ENCODE measurements at places on chromosomes 11 and 22. TPM values are rescaled to one million over a fixed set of nuclear protein-coding genes. Genes with fewer than 3 reads are reported as not detected.

Gene LGR4
- 0.05 TPM for total RNA-seq

Gene UBQLN3
- not detected for total RNA-seq

Gene NAV2
- total RNA-seq = 0.27 TPM

Gene P2RY6
- 1.8 TPM for total RNA-seq

Gene PDXP
- 27.4 TPM for total RNA-seq

GRCh38 chr11:14422052-14422813 is 63.2 kb upstream of the RRAS2 start:
- H3K27ac ChIP-seq = no peak overlapping the region
- no peak for DNase-seq
- no peaks in the 10 kb centered on the region for H3K36me3 ChIP-seq
- H3K4me1 ChIP-seq = no peaks in the 10 kb centered on the region

- peaks cover 28% of the 10 kb centered on the region for H3K4me1 ChIP-seq
- DNase-seq = no peak
- H3K4me3 ChIP-seq = no peak overlapping the region
- no peaks in the 10 kb centered on the region for H3K36me3 ChIP-seq
Measured at GRCh38 chr11:67644472-67645418, 5.2 kb upstream of the TBX10 start.

DNA sequence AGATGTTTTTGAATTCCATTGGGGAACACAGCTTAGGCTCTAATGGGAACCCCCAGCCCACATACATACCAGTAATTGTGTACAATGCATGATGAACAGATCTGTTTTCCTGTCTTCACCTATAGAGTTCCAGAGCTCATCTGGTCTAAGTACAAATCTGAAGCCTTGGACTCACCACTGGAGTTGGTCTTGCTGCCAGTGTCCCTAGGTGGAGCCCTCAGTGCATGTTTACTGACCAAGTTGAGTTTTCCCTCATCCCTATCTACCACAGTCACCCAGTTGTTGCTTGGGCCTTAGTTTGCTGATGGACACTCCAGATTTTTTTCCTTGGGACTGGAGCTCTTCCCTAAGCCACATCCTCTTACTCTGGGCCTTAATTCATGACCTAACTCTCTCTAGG is 159.2 kb upstream of the DDI1 start:
- no peak overlapping the region for H3K27ac ChIP-seq
- H3K27me3 ChIP-seq = no peaks in the 10 kb centered on the region
- DNase-seq = no peak

- no peak for DNase-seq
- H3K4me1 ChIP-seq = peaks cover 5% of the 10 kb centered on the region
- no peaks in the 10 kb centered on the region for H3K36me3 ChIP-seq
- no peak overlapping the region for H3K27ac ChIP-seq
- no peak overlapping the region for H3K4me3 ChIP-seq
Measured at GRCh38 chr11:62860835-62861563, 19.7 kb upstream of the SLC3A2 start.

GRCh38 chr11:1784761-1785650 is 21.3 kb upstream of the CTSD start:
- no peaks in the 10 kb centered on the region for H3K36me3 ChIP-seq
- no peak overlapping the region for H3K27ac ChIP-seq
- H3K4me1 ChIP-seq = no peaks in the 10 kb centered on the region
- no peak overlapping the region for H3K4me3 ChIP-seq
- no peaks in the 10 kb centered on the region for H3K27me3 ChIP-seq

- no peaks in the 10 kb centered on the region for H3K27me3 ChIP-seq
- H3K36me3 ChIP-seq = no peaks in the 10 kb centered on the region
- H3K27ac ChIP-seq = no peak overlapping the region
Measured at GRCh38 chr11:71179877-71180605, 72.3 kb downstream of the SHANK2 start.

GRCh38 chr22:36874309-36874696 is 13.5 kb downstream of the NCF4 start:
- H3K4me1 ChIP-seq = peaks cover 4% of the 10 kb centered on the region
- H3K4me3 ChIP-seq = no peak overlapping the region
- no peaks in the 10 kb centered on the region for H3K27me3 ChIP-seq
- H3K27ac ChIP-seq = no peak overlapping the region

GRCh38 chr11:83751041-83751440 is 464.9 kb upstream of the CCDC90B start:
- H3K27ac ChIP-seq = no peak overlapping the region
- H3K4me1 ChIP-seq = no peaks in the 10 kb centered on the region
- H3K4me3 ChIP-seq = no peak overlapping the region
- no peaks in the 10 kb centered on the region for H3K27me3 ChIP-seq
- no peak for DNase-seq

DNA sequence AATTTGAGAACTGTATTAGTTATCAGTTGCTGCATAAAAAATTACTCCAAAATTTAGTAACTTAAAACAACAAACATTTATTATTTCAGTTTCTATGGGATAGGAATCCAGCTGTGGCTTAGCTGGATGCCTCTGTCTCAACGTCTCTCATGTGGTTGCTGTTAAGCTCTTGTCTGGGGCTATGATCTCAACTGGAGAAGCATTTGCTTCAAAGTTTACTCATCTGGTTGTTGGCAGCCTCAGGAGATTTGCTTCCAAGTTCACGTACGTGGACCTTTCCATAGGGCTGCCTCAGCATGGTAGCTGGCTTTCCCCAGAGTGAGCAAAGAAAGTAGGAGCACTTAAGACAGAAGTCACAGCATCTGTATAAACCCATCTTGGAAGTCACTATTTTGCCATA is 144.9 kb upstream of the SESN3 start:
- no peak overlapping the region for H3K4me3 ChIP-seq
- H3K27me3 ChIP-seq = no peaks in the 10 kb centered on the region
- H3K4me1 ChIP-seq = no peaks in the 10 kb centered on the region
- H3K27ac ChIP-seq = no peak overlapping the region
- no peaks in the 10 kb centered on the region for H3K36me3 ChIP-seq
- DNase-seq = no peak

DNA sequence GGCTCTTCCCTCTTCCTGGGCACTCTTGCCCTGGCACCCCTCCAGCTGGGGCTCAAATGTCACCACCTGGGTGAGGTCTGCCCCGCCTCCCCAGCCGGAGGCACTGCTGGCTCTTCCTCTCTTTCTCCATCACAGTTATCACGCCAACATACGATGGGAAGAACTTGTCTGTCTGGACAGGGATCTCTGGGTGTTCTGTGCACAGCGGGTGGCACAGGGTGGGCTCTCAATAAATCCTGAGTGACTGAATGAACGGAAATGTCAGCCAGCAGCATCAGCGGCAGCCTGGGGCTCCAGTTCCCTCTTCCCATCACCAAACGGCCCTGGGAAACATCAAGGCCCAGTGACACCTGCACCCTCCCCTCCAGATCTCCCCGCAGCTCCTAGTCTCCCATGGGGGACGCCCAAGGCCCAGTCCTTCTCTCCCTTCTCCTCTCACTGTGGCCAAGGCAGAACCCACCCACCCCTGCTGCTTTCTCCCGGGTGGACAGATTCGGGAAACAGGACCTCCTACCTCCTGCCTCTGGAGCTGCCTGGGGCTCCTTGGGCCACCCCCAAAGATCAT is 440 bp upstream of the SLC25A45 start:
- H3K27ac ChIP-seq = peak overlapping the region; percentile 82
- DNase-seq = no peak
- no peaks in the 10 kb centered on the region for H3K27me3 ChIP-seq
- no peaks in the 10 kb centered on the region for H3K36me3 ChIP-seq

DNA sequence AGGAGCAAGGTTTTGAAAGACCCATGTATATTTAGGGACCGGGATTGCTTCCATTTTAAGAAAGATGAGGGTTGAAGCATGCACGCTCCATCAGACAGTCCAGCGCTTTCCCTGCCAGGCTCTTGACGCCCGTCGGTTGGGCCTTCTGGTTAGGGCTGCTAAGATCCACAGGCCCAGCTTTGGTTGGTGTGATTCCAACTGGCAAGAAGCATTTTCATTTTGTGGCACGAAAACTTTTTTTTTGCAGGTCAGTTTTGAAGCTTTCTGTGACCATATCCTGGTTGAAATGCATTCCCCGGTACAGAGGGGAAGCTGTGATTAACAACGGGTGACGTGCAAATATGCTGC is 34.3 kb upstream of the MPPED1 start:
- H3K27ac ChIP-seq = no peak overlapping the region
- H3K36me3 ChIP-seq = no peaks in the 10 kb centered on the region
- H3K4me3 ChIP-seq = no peak overlapping the region
- DNase-seq = no peak
- H3K4me1 ChIP-seq = peaks cover 24% of the 10 kb centered on the region
- no peaks in the 10 kb centered on the region for H3K27me3 ChIP-seq

DNA sequence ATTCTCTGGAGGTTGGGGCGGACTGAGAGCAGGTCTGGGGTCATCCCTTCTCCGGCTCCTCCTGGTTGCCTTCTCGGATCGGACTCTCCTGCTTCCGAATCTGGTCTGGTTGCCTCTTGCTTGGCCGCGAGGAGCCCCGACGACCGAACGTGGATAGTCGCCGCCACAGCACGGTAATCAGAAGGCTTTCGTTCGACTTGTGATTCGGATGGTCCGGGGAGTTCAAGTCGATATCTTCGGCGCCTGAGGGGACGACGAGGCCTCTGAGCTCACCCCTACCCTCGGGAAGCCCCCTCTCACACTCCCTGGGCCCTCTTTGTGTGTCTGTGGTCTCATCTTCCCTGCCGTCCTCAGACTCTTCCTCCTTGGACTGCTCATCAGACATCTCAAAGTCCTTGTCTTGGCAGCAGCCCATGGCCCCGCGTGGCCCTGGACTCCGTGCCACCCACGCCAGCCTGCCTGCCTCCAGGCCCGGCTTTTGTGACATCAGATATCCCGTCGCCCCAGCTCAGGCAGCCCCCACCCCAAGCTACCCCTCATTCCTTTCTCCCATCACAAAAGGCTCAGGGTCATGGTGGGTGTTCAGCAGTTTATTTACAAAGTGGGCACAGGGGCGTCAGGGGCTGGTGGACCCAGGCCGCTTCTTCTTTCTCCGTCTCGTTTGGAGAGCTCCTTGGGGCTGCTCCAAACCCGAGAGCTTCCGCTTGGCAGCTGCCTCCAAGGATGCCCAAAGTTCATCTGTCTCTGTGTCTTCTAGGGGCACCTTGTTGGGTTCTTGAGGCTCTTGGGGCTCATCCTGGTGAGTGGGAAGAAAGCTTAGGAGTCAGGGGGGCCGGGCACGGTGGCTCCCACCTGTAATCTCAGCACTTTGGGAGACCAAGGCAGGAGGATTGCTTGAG is at the start of gene TEX54:
TEX54 (minus strand) TSS at position 506 of the 899 bp plus-strand sequence.
- peak within 1 kb of the TSS; percentile 99 for H3K27ac ChIP-seq
- no peak for DNase-seq
- H3K4me1 ChIP-seq = peaks cover 16% of the 10 kb centered on the region
- peak within 1 kb of the TSS; percentile 95 for H3K4me3 ChIP-seq
- peaks cover 3% of the 10 kb centered on the region for H3K36me3 ChIP-seq
- H3K27me3 ChIP-seq = no peaks in the 10 kb centered on the region

DNA sequence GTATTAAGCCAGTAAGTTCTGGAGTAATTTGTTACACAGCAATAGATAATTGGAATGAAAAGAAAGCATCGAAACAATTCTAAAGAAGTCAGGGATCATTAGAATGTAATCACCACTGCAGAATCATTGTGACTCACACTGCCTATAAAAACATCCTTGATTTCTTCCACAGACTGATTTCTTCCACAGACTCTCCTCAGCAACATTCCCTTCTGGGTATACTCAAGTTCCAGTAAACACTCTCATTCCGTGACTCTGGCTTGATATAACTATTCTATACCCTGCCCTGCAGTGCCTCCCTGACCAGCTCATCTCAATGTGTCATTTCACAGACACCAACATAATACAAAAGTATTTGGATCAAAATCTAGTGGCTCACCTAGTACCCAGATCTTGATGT is 120.5 kb downstream of the BBOX1 start:
- H3K4me3 ChIP-seq = no peak overlapping the region
- H3K36me3 ChIP-seq = no peaks in the 10 kb centered on the region
- no peaks in the 10 kb centered on the region for H3K27me3 ChIP-seq
- no peak for DNase-seq
- no peaks in the 10 kb centered on the region for H3K4me1 ChIP-seq

DNA sequence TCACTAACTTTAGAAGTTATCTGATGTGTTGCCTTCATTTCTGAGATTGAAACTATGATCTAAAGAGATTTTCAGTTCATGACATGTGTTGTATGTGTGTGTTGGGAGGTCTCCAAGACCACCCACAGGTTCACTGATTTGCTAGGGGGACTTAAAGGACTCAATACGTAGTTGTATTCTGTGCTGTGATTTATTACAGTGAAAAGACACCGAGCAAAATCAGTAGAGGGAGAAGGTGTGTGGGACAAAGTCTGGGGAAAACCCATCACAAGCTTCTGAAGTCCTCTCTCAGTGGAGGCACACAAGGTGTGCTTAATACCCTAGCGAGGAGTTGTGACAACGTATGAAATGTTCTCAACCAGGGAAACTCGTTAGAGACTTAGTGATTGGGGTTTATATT is 35.6 kb downstream of the RNF169 start:
- DNase-seq = no peak
- H3K36me3 ChIP-seq = no peaks in the 10 kb centered on the region
- H3K4me3 ChIP-seq = no peak overlapping the region
- no peaks in the 10 kb centered on the region for H3K27me3 ChIP-seq
- H3K4me1 ChIP-seq = peaks cover 31% of the 10 kb centered on the region
